Stimulated activated CD4-positive, alpha-beta T cell treated with anti-CD3 and anti-CD28 coated beads, Interleukin-12 subunit alpha, Interleukin-12 subunit beta, amount 100 ng/mL, for 4 hours (primary cell): ENCODE measurements at places on chromosomes 6 and 20.
A peak's percentile ranks its signal among the peaks of the same experiment; 100 is the strongest.

GRCh38 chr6:32194825-32195651 lies 2.6 kb upstream of the GPSM3 start:
- DNase-seq, result no peak

GRCh38 chr6:136079701-136080565 lies 170.2 kb downstream of the MTFR2 start:
- no peak for DNase-seq

GRCh38 chr20:58625585-58625984 lies 25.5 kb upstream of the STX16 start:
- no peak for DNase-seq

- no peak for DNase-seq
Measured at GRCh38 chr20:57244627-57245214, 21.7 kb downstream of the BMP7 start.

DNA sequence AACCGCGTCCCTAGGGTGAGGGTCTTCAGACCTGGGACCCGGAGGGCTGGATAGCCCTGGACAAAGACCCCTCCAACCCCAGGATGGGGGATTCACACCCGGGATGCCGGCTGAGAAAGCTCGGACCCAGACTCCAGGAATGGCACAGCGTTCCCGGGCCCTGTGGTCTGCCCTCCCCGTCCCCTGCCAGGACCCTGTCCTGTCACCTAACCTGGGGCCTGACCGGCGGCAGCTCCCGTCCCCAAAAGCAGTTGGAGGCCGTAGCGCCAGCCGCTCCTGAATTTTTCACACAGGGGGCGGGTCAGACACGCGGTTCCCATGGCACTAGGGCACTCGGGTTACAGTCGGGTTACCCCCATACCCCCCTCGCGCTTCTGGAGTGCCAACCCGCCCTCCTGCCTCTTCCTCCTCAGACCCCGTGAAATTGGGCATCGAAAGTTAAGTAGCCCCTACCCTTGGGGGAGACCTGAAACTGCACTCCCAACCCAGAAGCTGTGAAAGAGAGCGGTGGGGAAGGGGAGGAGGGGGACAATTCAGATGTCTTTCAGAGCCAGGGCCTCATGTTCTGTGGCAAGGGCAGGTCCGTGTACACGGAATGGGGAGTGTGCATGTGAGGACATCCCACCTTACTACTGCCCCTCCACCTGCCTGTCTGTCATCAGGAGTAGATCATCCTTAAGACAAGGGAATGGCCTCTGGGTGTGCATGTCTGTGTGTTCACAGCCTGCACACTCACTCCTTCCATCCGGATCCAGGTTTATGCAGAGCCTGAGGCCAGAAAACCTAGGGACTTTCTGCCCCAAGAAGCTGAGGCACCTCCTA lies 595 bp downstream of the REM1 start:
- DNase-seq, result no peak

- no peak for DNase-seq
Measured at GRCh38 chr6:114218437-114219340, 124.1 kb downstream of the HS3ST5 start.

- DNase-seq, result no peak
Measured at GRCh38 chr6:71982389-71982788, 96.0 kb downstream of the RIMS1 start.

- DNase-seq, result no peak
Measured at GRCh38 chr6:116528133-116528532, 16.7 kb downstream of the CALHM5 start.

- DNase-seq, result no peak
Measured at GRCh38 chr6:14065350-14065749, 52.2 kb upstream of the CD83 start.

- DNase-seq, result no peak
Measured at GRCh38 chr20:57468523-57469417, 56.2 kb downstream of the CTCFL start.

GRCh38 chr20:31355981-31356380 lies 12.4 kb upstream of the DEFB118 start:
- no peak for DNase-seq

GRCh38 chr6:163733061-163733460 lies 318.5 kb downstream of the QKI start:
- DNase-seq, result no peak

DNA sequence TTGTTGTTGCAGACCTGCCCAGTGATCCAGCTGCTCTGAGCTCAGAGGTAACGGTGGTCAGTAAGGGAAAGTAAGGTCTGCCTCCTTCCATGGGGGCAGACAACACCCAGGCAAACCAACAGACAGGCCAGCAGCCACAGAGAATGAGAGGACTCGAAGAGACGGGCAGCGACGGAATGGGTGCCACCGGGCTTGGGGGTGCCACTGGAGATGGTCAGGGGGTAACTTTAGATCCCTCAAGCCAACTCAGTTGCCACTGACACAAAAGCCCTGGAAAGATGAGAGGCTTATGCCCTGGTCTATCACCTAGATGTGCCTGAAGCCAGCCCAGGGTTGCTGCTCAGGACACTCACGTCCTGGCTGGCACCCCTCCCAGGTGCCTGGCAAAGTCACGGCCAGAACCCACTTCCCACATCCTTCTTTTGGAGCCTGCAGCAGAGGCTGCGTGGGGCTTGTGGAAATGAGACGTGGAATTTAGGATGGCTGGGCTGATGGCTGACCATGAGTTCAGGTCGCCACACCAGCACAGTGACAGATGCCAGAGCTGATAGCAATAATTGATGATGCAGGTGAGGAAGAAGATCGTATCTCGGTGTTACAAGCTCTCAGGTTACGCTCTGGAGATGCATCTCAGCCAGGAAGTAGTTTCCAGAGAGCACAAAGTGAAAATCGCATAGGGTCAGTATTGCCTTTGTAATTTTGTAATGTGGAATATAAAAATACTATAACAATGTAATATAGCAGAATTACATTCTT lies 209.1 kb downstream of the SYNDIG1 start:
- no peak for DNase-seq

GRCh38 chr20:343107-343506 lies 3.8 kb upstream of the NRSN2 start:
- DNase-seq, result no peak

DNA sequence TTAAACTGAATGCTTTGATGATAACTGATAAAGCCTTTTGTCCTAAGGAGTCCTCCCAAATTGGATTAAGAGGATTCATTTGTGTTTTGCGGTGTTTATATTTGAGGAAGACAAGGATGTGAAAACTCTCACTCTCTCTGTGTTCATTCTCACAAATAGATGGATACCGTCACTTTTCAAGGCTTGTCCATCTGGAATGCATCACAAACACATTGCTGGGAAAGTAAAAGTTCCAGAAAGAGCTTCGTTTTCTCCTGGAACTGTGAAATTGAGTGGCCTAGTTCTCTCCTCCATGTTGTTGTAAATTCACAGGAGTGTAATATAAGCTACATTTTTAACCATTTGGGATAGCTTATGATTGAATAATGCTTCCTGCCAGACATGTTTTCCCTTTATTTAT lies 581.6 kb upstream of the FLRT3 start:
- DNase-seq, result no peak

DNA sequence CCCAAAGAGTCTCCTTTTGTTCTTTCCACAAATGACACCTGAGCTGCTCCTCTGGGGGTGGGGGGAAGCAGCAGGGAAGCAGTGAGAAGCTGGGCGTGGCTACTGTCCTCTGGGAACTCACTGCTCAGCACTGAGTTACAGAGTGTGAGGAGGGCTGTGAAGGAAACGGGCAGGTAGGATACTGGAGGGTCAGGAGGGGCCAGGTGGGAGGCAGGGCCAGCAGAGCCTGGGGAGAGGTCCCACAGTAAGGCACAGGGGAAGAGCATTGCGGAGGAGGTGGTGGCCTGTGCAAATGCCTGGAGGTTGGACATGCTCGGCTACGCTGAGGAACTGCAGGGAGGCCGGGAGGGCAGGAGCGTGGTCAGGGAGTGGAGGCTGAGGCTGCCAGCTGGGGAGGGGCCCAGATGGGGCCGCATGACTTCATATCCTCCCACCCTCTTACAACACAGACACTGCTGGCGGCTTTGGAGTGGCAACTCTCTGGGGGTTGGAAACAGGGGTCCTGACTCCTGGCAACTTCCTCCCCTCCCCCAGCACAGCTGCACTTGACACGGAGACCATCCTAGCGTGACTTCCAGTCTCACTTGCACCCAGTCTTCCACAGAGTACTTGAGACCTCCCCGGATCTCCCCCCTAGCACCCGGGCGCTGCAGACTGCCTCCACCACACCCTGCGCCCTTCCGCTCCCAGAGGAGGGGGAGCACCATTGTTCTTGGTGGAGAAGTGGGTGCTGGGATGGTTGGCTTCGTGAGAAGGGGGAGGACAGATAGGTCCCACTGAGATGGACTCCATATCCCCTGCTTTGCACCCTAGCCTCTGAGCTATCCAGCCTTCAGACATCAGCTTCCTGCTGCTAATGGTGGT lies 34.2 kb downstream of the RBM38 start:
- DNase-seq, result no peak

- no peak for DNase-seq
Measured at GRCh38 chr6:89272596-89272995, 42.5 kb downstream of the GABRR2 start.

- DNase-seq, result peak; percentile 66
Measured at GRCh38 chr6:30213957-30214656, 901 bp upstream of the TRIM26 start.

- DNase-seq, result no peak
Measured at GRCh38 chr6:106799031-106799894, 169.9 kb downstream of the QRSL1 start.

GRCh38 chr6:38110481-38110971 lies 291.0 kb downstream of the ZFAND3 start:
- no peak for DNase-seq

DNA sequence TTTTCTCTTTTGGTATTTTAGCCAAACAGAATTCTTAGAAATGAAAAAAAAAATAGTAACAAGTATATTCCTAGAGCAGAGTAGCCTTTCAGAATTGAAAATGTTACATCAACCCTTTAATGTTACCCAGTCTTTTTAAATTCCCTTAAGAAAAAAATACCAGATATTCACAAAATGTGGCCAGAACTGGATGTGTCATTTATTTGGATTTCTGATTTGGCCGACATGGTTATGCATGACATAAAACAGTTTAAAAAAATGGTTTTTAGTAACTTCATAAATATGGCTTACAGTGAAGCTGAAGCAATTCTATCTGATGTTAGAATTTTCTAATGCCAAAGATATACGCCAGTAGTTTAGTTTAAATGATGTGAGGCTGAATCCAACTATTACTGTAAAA lies 112.0 kb downstream of the ATXN1 start:
- no peak for DNase-seq

GRCh38 chr6:101398716-101399615 lies 5.5 kb downstream of the GRIK2 start:
- no peak for DNase-seq

GRCh38 chr6:37956711-37957275 lies 137.3 kb downstream of the ZFAND3 start:
- DNase-seq, result no peak

GRCh38 chr6:55319961-55320695 lies 7.1 kb upstream of the GFRAL start:
- DNase-seq, result no peak

DNA sequence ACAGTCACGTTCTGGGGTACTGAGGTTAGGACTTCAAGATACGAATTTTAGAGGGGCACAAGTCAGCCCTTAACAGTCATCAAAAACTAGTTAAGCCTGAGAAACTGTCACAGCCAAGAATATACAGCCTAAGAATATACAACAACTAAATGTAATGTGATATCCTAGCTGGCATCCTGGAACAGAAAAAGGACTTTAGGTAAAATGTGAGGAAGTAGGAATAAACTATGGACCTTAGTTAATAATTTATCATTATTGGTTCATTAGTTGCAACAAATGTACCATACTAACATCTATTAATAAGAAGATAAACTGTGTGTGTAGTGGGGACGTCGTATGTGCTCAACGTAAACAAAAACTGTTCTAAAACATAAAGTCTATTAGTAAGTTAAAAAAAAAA lies 1.1 kb downstream of the PNISR start:
- no peak for DNase-seq

GRCh38 chr20:10218536-10219451 lies at the start of gene SNAP25:
SNAP25 (plus strand) TSS chr20:10218830; CDS start chr20:10275492, 56,662 bp downstream.
- peak; percentile 23 for DNase-seq

GRCh38 chr6:29763491-29764289 lies 40.5 kb downstream of the HLA-F start:
- no peak for DNase-seq

DNA sequence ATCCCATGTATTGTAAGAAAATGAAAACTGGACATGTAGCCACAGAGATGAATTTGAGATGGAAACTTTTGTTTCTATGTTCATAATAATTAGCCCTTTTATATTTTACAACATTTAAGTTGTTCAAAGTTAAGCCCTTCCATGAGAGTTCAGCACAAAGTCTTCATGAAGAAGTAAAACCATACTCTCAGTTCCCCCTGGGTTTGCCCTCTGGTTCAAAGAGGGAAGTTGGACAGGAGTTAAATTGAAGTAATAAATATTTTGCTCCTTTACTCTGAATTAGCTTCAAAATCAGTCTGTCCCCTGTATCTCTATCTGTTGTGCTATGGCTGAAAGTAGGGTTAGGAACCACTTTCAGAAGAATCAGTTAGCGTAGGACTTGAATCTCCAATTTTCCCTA lies 31.1 kb downstream of the PHACTR2 start:
- DNase-seq, result no peak

DNA sequence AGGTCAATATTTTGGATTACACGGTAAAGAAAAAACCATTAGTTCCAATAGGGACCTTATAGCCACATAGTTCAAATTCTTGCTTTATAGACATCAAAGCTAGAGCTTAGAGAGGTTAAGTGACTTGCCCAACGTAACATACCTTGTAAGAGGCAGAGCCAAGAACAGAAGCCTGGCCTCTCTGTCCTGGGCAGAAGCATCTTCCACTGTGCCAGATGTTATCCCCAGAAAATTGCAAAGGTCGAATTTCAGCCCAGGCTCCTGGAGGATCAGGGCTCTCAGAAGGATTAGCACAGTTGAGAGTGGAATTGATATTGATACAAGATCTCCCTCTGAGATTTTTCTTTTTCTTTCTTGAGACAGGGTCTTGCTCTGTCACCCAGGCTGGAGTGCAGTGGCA lies 6.1 kb downstream of the SMIM28 start:
- no peak for DNase-seq

DNA sequence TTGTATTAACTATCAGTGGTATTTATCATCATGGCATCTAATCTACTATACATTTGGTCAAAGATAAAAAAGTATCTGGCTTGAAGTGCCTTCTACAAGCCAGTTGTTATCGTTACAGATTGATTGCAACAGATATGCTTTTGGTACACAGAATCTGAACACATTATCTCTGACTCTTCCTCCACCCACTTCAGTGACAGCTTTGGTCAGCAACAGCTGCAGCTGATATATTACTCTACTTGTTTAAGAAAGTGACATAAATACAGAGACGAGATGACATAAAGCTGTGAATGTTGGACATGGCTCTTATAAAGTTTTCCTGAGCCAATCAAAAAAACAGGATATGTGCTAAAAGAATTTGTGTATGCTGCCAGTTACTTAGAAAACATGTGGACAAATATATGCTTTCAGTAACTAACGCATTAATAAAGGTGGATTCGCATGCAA lies 77.6 kb downstream of the HIVEP2 start:
- DNase-seq, result no peak

DNA sequence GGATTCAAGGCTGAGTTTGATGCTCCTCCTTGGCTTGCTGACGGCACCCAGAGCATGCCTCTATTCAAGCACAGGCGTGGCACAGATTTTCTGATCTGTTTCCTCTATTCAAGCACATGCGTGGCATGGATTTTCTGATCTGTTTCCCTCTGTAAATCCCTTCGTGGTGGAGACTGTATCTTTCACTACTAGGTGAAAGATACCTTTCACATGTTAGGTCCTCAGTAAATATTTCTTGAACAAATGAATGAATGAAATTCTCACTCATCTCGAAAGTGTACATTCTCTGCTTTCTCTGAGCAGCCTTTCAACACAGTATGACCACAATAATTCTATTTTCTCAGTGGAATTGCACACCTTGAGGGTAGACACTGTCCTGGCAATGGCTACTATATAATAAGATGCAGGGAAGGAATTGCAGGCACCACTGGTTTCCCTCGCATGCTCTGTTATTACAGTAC lies 72.6 kb upstream of the F13A1 start:
- no peak for DNase-seq
